ENCODE measurements at places on chromosomes 7 and 10. TPM values are rescaled to one million over a fixed set of nuclear protein-coding genes. Genes with fewer than 3 reads are reported as not detected.

PRSS2 gene
- total RNA-seq: not detected

SMKR1 gene
- not detected for total RNA-seq

DNA sequence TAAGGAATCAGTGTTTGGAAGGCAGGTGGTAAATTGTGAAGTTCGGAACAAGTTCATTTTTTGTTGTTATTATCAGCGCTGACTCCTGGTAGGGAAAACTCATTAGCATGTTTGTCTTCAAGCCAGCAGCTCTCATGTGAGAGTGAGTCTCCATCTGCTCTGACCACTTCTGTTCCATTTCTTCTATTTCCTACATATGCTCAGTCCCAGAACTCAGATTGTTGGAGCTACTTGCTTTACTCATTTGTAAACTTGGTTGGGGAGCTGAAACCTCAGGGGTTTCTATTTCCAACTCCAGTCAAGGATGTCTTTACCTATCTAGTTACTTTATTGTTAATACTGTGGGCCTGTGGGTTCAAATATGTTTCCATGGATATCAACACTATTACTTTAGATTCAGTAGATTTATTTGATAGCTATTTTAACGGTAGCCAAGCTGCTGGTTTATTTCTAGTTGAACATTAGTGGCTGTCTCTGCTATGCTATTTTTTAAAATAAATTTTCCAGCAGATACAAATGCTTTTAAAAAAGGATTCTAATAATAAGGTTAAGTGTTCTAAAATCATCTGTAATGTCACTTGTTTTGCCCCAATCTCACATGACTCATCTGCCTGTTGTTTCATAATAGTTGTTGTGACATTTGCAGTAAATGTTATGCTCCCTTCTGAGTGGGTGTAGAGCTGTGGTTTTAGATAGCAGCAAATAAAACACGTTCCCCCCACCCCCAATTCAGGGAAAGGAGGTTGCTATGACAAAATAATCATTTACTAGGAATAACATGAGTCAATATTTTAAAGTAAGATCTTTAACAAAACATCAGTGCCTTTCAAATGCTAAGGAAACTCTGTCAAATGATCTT, 143.3 kb downstream of the HDAC9 start:
- peaks cover 15% of the 10 kb centered on the region for H3K4me1 ChIP-seq
- H3K27me3 ChIP-seq: no peaks in the 10 kb centered on the region
- peak overlapping the region; percentile 69 for H3K27ac ChIP-seq
- H3K4me3 ChIP-seq: no peak overlapping the region
- DNase-seq: no peak

DNA sequence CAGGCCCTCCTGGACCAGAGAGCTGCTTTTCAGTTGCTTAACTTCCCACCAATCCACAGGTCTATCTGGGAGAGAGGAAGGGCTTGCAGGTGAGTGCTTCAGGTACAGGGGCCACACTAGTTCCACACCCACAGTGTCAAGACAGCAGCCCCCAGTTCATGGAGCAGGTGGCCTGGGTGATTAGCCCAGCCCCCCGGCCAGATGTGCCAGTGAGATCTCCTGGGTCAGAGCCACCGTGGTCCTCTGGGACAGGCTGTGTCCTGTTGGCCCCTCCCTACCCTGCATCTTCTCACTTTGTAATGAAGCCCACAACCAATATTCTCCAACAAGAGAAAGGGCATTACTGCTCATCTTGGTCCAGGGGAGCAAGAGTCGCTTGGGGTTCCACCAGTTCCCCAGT, 30.6 kb downstream of the DRGX start:
- no peaks in the 10 kb centered on the region for H3K4me1 ChIP-seq
- H3K36me3 ChIP-seq: no peaks in the 10 kb centered on the region
- peak; percentile 58 for DNase-seq
- no peaks in the 10 kb centered on the region for H3K27me3 ChIP-seq
- no peak overlapping the region for H3K4me3 ChIP-seq

DNA sequence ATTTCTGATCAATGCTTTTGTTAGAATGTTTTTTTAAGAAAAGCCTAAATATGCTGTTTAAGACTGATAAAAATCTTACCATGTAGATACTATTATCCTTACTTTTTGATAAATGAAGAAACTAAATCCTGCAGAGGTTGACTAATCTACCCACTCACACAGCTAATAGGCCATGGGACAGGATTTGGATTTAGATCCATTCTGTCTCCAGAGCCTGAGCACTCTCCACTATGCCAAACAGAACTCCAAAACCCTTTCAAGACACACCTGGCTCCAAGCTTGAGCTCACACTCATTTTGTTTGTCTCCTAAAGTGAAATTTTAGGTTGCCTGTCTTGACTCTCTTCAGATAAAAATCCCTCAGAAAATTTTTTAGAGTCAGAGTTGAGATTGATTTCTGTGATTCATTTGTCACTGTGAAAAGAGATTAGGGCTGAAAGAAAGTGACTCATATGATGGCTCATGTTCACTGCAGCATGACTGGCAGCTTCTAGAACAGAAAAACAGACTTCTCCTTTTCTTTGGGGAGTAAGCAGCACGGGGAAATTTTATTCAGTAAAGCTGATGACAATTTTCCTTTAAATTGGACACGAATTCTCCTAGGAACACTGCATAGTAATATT, 132.3 kb upstream of the POT1 start:
- no peak overlapping the region for H3K27ac ChIP-seq
- no peaks in the 10 kb centered on the region for H3K4me1 ChIP-seq
- H3K4me3 ChIP-seq: no peak overlapping the region
- no peaks in the 10 kb centered on the region for H3K27me3 ChIP-seq
